ENCODE measurements at places on chromosomes 2 and 18.

DNA sequence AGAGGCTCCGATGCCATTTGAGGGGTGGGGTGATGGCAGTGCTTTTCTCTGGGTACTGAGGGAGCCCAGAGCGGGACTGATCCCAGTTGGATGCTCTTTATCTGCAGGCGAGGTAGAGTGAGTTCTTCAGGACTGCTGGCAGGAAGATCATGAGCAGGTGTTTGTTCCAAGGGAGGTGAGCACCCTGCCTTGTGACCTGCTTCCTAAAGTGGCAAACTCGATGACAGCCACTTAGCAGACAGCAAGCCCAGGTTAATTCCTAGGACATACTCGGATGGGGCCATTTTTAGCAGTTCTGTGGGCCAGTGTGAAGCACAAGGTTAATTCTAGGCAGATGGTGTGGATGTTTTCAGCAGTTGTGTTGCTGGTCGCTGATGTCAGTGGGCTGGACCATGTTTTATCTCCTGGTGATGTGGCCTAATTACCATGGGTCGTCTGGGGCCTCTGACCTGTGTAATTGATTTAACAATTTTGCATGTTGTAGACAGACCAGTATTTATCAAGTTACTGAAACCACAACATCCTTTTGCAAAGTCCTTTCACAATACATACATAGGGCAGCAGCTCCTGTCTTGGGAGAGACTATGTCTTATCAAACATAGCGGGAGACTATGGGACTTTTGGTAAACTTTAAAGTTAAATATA, 4.9 kb downstream of the FKBP1B start:
- no peak for DNase-seq

- no peak for DNase-seq
Measured at GRCh38 chr18:59141294-59142068, 1.8 kb downstream of the SEC11C start.

DNA sequence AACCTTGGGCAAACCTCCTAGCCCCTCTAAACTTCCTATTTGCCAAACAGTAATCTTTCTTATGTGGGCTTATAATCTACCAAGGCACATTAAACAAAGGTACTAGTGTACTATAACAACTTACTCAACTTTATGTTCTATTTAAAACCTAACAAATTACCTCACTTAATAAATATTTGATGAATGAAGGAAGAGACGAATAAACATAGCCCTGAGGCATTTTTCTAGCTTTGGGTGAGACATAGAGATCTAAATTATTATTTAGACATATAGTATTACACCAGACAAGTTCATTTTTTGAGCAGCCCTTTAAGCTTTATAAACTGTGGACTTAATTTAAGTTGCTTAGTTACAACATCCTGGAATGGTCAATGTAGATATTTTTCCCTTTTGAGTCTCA, 104.6 kb downstream of the UNC80 start:
- no peak for DNase-seq

- DNase-seq = peak; percentile 6
Measured at GRCh38 chr2:24730481-24730880, 62.7 kb downstream of the PTRHD1 start.

DNA sequence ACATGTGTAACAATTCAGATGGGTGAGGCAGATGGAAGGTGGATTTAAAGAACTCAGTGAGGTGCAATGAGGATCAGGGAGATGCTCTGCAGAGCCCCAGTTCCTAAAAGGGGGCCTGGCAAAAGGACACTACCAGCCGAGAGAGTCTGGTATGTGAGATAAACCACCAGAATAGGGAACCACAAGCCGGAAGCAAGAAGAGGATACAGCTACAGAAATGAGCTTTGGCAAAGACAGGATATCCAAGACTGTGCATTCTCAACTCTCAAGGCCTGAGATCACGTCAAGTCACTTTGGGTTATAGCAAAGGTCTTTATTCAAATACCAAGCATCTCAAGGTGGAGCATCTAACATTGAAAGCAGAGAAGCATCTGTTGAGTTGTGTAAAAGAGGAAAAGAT, 293.5 kb downstream of the ARHGAP15 start:
- no peak for DNase-seq

DNA sequence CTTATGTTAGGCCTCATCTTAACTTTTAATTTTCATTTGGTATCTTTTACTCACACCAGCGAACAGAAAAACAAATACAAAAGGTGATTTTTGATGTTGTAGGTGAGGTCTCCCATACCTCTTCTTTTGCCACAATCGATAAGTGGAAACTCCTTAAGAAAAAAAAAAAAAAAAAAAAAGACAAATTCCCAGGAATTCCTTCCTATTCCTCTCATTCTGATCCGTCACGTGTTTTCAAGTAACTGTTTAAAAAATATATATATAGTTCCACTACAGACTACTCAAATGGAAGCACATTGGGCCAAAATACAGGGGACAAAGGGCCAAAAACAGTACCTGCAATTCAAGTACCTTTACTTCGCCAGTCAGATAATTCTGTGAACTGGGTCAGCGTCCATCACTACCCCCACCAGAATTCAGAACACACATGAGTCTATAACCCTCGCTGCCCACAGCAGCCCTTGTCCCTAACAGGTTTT, 16.5 kb downstream of the NMUR1 start:
- DNase-seq = no peak
